ENCODE measurements at places on chromosomes 6 and 20. TPM values are rescaled to one million over a fixed set of nuclear protein-coding genes. Genes with fewer than 3 reads are reported as not detected.

DNA sequence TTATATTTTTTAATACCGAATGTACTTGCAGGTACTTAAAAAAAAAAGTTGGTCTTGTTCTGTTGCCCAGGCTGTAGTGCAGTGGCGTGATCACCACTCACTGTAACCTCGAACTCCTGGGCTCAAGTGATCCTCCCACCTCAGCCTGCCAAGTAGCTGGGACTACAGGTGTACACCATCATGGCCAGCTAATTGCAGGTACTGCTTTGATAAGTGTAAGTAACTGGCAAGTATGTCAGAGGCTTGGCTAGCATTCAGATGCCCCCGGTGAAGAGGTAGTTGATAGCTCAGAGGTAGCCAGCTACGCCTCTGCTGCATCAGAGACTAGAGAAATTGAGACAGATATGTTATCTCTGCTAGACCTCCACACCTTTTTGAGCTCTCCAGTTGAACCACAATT lies 40.5 kb downstream of the BTBD9 start:
- DNase-seq = no peak

CCR6 gene
- polyA plus RNA-seq = not detected

GRCh38 chr6:144195671-144196270 lies 45.5 kb downstream of the STX11 start:
- DNase-seq = no peak

DNA sequence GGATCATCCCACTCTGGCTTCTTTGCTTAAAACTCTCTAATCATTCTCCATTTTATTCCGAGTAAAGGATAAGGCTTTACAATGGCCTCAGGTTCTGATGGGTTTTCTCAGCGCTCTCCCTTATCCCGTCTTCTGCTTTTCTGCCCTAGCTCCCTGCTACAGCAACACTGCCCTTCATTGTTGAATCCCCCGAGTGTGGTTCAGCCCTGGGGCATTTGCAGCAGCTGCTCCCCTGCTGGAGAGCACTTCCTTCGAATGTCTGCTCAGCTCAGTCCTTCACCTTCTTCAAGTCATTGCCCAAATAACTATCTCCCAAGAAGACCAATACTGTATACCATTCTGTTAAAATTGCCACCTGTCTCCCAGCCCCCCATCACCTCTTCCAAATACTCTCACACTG lies 111.8 kb downstream of the TBXT start:
- DNase-seq = no peak

DNA sequence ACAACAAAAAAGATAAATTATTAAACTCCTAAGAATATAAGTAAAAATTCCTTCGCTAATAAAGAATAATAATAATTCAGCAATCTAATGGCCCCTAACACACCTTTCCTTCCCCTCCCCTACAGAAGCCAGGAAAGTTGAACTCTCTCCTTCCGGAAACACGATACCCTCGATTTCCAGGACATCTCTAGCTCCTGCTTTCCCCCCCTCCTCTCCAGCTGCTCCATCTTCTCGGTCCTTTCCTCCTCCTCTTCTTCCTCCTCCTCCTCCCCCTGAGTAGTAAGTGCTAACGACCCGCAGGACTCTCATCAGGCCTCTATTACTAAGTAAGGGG lies 603 bp downstream of the TASP1 start:
- no peak for DNase-seq

DNA sequence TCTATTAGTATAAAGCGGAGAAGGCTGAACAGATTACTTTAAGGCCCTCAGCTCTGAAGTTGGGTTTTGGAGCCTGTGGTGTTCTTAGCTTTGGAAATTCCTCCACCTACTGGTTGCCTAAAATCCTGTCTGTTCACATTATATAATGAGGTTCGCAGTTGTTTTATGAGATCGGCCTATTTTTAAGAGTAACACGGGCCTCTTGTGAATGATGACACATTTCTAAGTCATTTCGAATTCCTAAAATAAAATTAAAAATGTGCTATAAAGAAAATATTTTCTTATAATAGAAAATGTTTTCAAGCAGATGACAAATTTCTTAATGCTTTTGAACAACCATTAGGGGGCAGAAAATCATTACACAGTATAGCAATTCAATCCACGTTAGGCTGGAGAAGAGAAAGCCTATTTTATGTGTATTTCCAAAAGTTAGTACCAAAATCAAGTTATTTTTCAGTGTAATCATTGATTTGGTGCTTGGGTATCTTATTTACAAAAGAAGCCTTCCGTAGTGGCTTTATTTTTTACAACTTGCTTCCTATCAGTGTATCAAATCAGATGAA lies 15.8 kb upstream of the FAM8A1 start:
- DNase-seq = peak; percentile 78

- no peak for DNase-seq
These were observed 121.0 kb upstream of the RNF24 start for GRCh38 chr20:4136078-4136966.

DNA sequence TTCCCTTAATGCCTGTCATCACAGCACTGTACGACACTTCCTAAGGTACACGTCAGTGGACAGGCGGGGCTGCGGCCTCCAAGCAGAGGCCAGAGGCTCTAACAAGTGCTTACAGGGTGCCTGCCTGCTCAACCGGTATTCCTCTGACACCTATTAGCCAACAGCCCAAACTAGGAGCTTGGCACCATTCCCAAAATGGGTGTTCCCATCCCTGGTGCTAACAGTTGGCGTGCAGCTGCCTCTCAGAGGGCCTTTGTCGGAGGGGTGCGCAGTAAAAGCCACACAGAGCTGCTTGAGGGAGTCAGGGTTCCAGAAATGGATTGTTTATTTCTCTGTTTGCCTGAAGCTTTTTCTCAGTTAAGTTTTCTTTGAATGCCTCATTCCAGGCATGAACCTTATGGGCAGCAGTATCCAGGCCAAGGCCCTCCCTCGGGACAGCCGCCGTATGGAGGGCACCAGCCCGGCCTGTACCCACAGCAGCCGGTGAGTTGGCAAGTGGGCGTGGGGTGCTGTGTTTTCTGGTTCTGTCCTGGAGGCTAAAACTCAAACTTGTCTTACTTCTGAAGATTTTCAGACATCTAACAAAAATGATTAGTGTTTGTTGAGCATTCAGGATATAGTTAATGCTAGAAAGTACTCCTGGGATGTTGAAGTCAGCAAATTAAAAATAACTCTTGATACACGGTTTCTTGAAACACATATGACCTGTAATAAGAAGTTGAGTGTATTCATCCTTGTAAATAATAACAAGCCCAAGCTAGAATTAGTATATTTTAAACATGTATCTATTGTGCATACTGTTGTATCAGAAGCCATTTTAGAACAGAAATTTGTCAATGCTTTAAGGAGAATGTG lies 124.7 kb downstream of the TMEM242 start:
- peak; percentile 58 for DNase-seq

PNRC1 gene
- polyA plus RNA-seq = 111 TPM

GRCh38 chr20:62736407-62737071 lies 27.9 kb downstream of the NTSR1 start:
- no peak for DNase-seq

DNA sequence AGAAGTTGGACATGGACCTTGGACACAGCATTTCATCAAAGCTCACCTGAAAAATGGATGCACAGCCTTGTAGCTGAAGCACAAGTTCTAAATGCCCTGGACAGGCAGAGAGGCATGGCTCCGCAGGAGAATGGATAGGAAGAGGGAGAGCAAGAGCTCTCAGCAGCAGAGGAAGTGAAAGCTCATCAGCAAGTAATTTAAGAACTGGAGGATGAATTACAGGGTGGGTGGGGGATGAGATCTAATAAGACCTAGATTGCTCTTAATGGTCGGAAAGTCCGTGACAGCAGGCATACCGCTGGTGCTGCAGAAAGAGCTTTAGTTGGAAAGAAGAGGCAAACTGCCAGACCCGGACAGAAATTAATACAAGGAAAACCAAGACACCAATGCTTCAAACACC lies 37.3 kb upstream of the SAYSD1 start:
- no peak for DNase-seq

DNA sequence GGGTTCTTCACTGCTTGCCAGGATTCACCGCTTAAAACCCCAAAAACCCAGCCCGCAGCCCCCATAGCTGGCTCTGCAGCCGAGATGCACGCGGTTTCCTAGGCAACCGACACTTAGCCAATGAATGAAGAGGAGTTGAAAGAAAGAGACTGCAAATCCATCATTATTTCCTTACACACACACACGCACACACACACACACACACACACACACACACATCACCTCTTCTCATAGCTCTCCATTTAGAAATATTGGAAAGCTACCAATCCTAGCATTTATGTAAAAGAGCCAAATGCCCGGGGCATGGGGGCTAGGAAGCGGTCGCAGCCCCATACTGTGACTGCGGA lies 3.4 kb upstream of the TUBB2B start:
- DNase-seq = no peak

GRCh38 chr6:110617057-110617456 lies 140.6 kb upstream of the SLC22A16 start:
- DNase-seq = no peak

TRIM40 gene
- not detected for polyA plus RNA-seq

DNA sequence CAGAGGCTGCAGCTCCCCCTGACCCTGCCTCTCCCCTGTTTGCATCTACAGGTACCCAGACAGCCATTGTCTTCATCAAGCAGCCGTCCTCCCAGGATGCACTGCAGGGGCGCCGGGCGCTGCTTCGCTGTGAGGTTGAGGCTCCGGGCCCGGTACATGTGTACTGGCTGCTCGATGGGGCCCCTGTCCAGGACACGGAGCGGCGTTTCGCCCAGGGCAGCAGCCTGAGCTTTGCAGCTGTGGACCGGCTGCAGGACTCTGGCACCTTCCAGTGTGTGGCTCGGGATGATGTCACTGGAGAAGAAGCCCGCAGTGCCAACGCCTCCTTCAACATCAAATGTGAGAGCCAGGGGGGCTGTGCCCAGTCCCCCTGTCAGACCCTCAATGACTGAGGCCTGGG lies 42.1 kb upstream of the SRF start:
- DNase-seq = no peak

DNA sequence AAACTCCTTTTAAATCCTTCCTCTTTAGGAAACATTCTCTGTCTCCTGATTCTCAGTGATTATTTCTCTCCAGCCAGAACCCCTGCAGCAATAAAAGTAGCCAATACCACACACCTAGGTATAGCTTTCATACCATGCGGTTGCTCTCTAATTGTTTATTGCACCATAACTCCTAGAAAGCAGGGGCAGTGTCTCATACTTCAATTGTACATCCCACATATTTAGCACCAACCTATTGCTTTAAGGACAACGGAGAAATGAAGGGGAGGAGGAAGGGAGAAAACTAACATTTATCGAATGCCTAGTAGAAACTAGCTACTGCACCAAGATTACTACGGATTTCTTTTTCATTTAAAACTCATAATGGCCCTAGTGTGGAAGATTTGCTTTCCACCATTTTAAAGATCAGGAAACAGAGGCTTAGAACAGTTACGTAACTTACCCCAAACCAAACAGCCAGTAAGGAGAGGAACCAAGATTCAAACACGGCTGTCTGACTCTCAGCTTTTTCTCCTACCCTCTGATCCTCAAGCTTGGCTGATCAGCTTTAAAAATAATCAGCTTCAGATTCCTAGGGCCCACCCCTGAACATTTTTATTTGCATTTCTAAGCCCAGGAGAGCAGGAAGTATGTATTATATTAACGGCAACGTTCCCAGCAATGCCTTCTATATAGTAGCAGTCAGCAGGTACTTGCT lies 43.4 kb upstream of the ATXN1 start:
- DNase-seq = no peak

GRCh38 chr6:131937703-131938631 lies 13.2 kb downstream of the CCN2 start:
- peak; percentile 79 for DNase-seq

DNA sequence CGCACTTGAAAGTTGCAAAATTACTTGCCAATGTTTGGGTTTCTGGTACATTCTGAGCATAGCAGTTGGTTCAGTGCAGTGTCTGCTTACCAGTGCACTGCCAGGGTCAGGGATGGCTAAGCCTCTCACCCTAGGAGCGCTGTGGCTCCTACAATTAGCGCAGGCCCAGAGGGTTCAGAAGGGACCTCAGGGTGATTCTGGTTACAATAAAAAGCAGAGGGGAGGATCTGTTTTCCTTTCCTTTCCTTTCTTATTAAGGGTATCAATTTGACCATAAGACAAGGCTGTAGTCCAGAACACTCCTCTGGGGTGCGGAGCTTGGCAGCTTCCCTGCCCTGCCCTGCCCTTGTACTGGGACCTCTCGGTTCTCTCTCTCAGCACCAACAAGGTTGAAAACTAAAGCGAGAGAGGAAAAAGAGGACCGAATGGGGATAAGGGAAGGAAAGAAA lies 2.6 kb downstream of the MAFB start:
- DNase-seq = no peak

DNA sequence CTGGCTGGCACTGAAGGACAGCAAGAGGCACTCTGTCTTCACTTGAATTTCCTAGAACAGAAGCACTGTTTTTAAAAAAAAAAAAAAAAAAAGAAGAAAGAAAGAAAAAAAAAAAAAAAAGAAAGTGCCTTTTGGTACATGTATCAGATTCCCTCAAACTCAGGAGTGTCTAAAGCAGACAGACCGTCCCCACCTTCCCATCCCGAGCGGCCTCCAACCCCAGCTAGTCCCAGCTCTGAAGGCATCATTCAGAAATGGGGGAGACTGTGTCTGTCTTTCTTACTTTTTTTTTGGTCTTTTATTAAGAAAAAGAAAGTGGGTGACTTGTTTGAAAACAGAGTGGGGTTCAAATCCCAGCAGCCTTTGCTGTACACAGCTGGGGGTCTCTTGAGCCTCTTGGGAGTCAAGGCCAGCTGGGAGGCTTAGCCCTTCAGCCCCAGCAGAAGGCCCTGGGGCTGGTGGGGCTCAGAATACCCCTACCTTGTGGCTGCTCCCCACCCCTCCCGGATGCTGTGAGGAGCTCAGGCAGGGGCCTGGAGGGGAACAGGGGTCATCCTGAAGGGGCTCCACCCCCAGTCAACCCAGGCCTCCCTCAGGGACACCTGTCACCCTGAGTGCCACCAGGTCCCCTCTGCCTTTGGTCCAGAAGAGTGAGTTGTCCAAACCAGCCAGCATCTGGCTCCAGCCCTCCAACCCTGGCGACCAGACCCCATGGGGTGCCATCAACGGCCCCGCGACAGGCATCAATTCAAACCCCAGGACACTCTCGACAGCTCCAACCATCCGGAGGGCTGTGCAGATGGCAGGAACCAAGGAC lies 128.3 kb downstream of the TAF4 start:
- no peak for DNase-seq

DNA sequence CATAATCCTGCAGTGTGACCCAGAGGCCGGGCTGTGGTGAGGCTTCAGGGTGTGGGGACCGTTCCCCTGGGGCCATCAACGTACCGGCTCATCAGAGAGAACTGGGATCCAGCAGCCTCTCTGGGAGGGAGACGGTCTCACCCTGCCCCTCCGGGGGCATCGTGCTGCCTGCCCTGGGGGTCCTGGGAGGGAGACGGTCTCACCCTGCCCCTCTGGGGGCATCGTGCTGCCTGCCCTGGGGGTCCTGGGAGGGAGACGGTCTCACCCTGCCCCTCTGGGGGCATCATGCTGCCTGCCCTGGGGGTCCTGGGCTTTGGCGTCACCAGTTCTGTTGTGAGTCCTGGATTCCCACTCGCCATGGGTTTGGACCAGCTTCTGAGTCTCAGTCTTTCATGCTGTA lies 17.1 kb downstream of the SMOC2 start:
- no peak for DNase-seq

BPIFA3 gene
- not detected for polyA plus RNA-seq

FNDC11 gene
- 0.35 TPM for polyA plus RNA-seq

HLA-DQB2 gene
- not detected for polyA plus RNA-seq

All from muscle of back (tissue), 13 donors.